CD4-positive, alpha-beta T cell treated with Interleukin-2 at 100 ng/mL for 4 hours (primary cell): ENCODE measurements at places on chromosomes 6 and 20.

DNA sequence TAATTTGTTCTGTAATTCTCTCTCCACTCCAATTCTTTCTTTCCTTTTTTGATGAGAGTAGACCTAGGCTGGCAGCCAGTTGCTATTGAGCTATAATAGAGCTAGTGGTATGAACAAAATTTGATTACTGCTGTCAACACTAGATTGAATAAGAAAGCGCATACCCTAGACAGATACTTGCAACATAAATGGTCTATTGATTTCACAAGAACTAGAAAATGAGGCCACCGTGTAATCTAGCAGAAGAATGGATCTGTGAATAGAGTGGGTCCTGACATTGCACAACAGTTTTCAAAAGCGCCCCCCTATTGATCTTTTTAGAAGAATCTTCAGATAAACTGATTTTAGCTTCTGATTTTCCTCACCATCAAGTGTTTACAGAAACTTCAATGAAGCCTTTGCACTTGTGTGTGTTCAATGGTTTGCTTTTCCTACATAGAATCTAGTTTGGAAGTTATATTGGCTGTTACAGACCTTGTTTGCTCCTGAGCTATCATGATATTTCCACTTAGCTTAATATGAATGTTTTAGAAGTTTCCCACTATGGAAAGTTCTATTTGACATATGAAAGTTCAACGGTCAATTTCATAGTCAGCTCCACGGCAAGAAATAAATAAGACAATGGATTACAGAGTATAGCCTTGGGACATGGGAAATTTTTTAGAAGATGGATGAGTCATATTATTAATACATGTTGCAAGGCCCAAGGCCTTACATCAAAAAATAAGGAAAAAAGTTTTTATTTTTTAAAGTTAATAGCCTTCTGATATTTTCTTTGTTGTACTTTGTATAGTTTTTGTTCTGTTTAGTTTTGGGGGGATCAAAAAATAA, 55.6 kb downstream of the UTRN start:
- DNase-seq: no peak

DNA sequence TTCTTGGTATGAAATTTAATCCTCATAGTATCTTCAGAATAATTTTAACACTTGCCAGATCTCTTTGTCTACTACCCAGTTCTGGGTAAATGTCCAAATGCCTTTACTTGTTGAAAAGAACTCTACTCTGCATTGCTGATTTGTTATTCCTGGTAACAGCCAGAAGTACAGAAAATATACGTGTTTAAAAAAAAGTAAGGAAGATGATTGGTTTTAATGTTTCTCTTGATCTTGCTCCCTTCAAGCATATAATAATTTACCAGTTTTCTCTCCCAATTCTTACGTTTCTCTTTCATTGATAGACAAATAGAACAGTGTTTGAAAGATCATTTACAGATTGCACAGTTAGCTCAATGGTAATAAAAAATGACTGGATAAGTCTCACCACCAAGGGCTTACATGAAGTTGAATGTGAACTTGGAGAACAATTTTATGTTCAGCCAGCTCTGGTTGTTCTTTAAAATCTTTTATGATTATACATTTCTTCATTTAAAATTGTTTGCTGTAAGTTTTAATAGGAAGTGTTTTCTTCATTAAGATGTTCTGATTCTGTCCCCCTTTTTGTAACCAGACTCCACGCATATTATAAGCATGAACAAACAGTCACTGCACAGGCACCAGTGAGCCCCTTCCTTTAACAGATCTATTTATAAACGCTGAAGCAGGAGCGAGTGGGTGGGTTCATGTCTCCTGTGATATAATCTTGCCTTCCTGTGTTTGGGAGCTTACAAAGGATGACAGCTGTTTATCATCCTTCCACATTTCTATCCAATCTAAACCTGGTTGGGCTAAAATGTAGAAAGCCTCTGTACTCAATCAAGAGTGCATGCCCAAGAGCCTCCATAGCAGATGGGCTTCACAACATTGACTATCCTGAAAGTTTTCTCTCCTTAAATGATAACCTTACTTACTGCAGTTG, 299.5 kb downstream of the PRL start:
- no peak for DNase-seq

GRCh38 chr6:100568255-100568654, 103.5 kb upstream of the SIM1 start:
- no peak for DNase-seq

GRCh38 chr20:50848846-50849673, 54.2 kb downstream of the BCAS4 start:
- DNase-seq: no peak

- DNase-seq: no peak
Observed at GRCh38 chr6:1498491-1499113, 109.2 kb downstream of the FOXF2 start.

- DNase-seq: no peak
Observed at GRCh38 chr20:34062570-34063482, 49.2 kb downstream of the EIF2S2 start.
